H9 (cell line): ENCODE measurements at places on chromosomes 11 and 22. TPM values are rescaled to one million over a fixed set of nuclear protein-coding genes. Genes with fewer than 3 reads are reported as not detected.

Gene CCND1
- total RNA-seq: 372 and 399 TPM in 2 replicates

Gene MMP27
- not detected in 2 replicates for total RNA-seq

GRCh38 chr22:33401291-33401690 is 343.1 kb upstream of the SYN3 start:
- H3K27ac ChIP-seq: no peak overlapping the region
- H3K27me3 ChIP-seq: no peaks in the 10 kb centered on the region
- no peak for DNase-seq
- H3K4me1 ChIP-seq: no peaks in the 10 kb centered on the region

- H3K4me1 ChIP-seq: peaks cover 2% of the 10 kb centered on the region; the same call in 1 of the 2 replicates
- H3K36me3 ChIP-seq: peaks cover 31% of the 10 kb centered on the region
- DNase-seq: no peak
These were observed 7.6 kb downstream of the TP53I11 start for GRCh38 chr11:44943118-44943517.

DNA sequence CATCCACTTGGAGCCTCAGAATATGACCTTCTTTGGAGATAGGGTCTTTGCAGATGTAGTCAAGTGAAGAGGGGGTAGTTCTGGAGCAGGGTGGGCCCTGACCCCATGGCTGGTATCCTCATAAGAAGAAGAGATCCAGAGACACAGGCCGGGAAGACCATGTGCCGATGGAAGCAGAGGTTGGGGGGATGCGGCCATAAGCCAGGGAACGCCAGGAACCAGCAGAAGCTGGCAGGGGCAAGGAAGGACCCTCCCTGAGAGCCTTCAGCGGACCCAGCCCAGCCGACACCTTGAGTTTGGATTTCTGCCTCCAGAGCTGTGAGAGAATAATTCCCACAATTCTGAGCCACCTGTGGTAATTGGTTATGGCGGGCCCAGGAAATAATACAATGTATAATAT is 26.1 kb upstream of the SMIM38 start:
- H3K36me3 ChIP-seq: peaks cover 15% of the 10 kb centered on the region; the same call in 2 of the 3 replicates
- no peak overlapping the region for H3K4me3 ChIP-seq
- peak; percentile 18 for DNase-seq
- no peaks in the 10 kb centered on the region for H3K27me3 ChIP-seq
- H3K4me1 ChIP-seq: no peaks in the 10 kb centered on the region

Gene NEAT1
- total RNA-seq: 11.1 and 12.7 TPM in 2 replicates

DNA sequence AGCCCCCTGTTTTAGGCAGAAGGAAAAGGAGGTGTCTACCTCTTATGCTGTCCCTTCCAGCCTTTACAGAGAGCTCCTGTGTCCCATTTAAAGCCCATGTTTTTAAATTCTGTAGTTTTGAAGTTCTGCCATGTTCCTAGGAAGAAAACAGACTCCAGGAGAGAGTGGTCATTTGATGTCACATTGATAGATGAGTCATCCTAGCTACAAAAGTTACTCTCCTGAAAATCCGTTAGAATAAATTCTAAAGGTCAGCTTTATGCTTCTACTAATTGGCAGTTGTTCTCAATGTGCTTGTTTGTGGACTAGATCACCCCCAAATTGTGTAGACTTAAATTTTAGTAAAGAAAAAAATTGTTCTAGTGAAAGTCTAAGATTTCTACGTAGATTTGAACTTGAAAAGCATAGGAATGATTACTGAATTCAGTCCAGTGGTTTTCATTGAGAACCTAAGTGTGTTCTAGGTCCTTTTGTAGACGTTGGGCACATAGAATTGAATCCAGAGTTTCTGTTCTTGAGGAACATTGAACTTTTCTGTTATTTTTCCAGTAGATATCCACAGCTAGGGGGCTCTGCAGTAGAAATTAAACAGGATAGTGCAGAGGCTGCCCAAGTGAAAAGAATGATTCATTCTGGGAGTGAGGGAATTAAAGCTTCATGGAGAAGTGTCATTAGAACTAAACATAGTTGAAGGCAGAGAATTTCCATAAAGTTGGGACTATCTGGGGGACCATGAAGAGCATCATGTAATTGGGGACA is 140.6 kb upstream of the RASSF10 start:
- H3K36me3 ChIP-seq: peaks cover 12% of the 10 kb centered on the region
- no peak for DNase-seq
- no peaks in the 10 kb centered on the region for H3K27me3 ChIP-seq
- H3K4me1 ChIP-seq: peaks cover 17% of the 10 kb centered on the region; the same call in 1 of the 2 replicates

Gene DMC1
- total RNA-seq: 6.1 and 6.8 TPM in 2 replicates

Gene OR8A1
- not detected in 2 replicates for total RNA-seq
